ENCODE measurements at places on chromosomes 7 and 10.

- DNase-seq, result no peak
Observed at GRCh38 chr7:2425749-2426148, 22.3 kb downstream of the CHST12 start.

GRCh38 chr7:106114716-106115383, 2.7 kb upstream of the SYPL1 start:
- DNase-seq, result no peak

GRCh38 chr7:134787064-134787463, 7.6 kb downstream of the CALD1 start:
- DNase-seq, result no peak

- no peak for DNase-seq
Observed at GRCh38 chr7:70044064-70044463, 445.8 kb downstream of the AUTS2 start.

GRCh38 chr10:44716470-44717015, 194.6 kb upstream of the TMEM72 start:
- DNase-seq, result no peak

GRCh38 chr10:67819768-67820204, 18.2 kb downstream of the DNAJC12 start:
- DNase-seq, result no peak

- no peak for DNase-seq
Observed at GRCh38 chr10:114908896-114909295, 29.1 kb upstream of the TRUB1 start.
